ENCODE measurements at places on chromosomes 1 and 21.

- H3K4me1 ChIP-seq: no peaks in the 10 kb centered on the region
- no peaks in the 10 kb centered on the region for H3K36me3 ChIP-seq
- DNase-seq: no peak
- no peak overlapping the region for H3K4me3 ChIP-seq
Measured at GRCh38 chr21:16767201-16767600, 745.6 kb upstream of the CXADR start.

DNA sequence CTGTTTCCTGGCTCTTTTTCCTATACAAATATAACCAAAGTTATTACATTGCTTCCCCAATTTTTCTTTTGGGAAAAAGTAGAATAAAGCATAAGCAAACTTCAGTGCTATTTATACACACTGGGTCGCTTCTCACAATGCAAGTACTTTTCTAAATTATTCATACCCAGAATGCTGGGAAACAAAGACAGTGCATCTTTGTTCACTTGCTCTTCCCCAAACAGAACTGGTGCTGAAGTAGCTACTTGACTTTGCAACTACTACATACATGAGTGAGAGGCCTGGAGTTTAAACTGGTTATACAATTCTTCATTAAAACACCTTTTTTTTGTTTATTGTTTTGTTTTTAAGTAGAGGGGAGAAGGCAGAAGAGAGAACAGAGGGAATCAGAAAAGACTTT is 40.2 kb downstream of the STX6 start:
- no peak for DNase-seq
- no peak overlapping the region for H3K4me3 ChIP-seq
- H3K27me3 ChIP-seq: no peaks in the 10 kb centered on the region
- H3K27ac ChIP-seq: peak overlapping the region; percentile 56
- H3K36me3 ChIP-seq: peaks cover 55% of the 10 kb centered on the region

GRCh38 chr1:228979325-228979699 is 244.0 kb downstream of the RHOU start:
- H3K4me3 ChIP-seq: no peak overlapping the region
- DNase-seq: no peak
- H3K4me1 ChIP-seq: no peaks in the 10 kb centered on the region

DNA sequence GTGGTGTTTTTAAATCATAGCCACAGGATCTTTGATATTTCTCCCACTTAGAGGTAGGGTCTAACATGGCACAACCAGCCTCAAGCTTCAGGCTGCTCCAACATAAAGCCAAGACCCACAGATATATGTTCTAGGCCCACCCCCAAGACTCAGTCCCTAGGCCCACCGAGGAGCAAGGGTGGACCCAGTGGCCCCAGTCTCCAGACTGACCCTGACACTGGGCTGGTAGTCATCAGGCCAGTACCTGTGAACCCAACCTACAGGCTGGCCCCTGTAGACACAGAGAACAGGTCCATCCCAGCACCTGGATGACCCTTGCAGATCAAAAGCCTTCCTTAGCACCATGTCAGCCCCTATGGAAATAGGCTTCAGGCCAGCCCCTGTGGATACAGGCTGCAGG is 60.5 kb downstream of the NEGR1 start:
- H3K4me1 ChIP-seq: no peaks in the 10 kb centered on the region
- H3K36me3 ChIP-seq: no peaks in the 10 kb centered on the region
- H3K4me3 ChIP-seq: no peak overlapping the region

DNA sequence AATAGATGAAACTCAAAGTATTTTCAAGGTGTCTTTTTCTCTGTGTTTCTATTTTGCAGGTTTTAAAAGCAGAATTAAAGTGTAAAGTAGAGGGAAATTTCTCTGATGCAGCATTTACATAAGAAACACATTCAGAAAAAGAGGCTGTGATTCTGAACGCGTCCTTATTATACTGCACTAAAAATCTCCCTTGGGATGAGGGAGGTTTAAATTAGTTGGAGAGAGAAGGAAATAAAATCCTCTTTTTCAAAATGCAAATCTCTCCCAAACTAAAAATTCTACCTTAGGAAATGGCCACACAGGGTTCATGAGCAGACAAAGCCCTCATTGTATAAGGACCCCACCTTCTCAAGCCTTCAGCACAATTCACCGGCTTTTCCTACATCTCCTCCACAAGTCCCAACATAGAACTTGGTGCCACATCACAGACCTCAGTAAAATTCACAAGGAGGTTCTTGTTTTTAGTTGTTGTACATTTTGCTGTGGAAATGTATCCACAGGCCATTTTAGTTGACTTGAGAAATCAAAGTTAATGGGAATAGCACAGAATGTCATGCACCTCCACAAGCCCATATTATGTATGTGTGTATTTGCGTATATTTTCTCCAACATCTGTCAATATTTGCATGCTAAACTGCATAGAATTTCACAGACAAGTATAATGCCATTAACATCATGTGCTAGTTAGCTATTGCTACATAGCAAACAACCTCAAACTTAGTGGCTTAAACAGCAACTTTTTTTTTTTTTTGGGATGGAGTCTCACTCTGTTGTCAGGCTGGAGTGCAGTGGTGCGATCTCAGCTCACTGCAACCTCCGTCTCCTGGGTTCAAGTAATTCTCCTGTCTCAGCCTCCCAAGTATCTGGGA is 59.8 kb downstream of the MAB21L3 start:
- no peaks in the 10 kb centered on the region for H3K36me3 ChIP-seq
- peaks cover 8% of the 10 kb centered on the region for H3K4me1 ChIP-seq
- no peak overlapping the region for H3K27ac ChIP-seq
- H3K4me3 ChIP-seq: no peak overlapping the region

DNA sequence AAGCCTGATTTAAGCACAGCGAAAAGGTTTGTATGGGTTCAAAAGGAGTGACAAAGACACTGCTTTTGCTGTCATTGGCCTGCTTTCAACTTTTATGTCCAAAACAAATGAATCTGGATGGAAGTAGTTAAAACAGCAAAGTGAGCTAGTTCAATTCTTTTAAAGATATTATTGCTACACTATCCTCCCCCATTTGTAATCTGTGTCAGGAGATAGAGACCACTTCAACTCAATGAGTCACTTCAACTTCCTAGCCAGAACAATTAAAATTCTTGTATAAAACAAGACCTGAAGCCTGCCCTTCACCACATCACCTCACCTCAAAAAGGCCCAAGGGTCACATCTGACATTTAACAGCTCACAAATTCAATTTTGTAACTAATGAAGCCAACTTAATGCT is 364.1 kb upstream of the LYPLAL1 start:
- H3K4me3 ChIP-seq: no peak overlapping the region
- H3K36me3 ChIP-seq: no peaks in the 10 kb centered on the region
- no peak overlapping the region for H3K27ac ChIP-seq
- no peaks in the 10 kb centered on the region for H3K27me3 ChIP-seq
- no peak for DNase-seq
- no peaks in the 10 kb centered on the region for H3K4me1 ChIP-seq

DNA sequence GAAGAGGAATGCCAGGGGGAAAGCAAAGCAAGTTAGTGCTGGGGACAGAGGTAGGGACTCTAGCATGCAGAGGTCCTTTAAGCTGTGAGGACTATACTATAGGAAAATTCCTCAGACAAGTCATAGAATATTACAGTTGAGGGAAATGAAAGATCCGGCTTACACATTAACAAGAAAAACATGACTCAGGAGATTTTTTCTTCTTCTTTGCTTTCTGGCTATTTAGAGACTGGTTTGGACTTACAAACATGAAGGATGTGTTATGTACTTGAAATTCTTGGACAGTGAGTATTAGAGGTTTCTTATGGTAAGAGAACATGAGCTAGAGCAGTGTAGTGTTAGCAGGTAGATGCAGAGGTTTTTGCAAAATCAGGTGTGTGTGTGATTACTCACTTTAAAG is 24.9 kb downstream of the USP25 start:
- H3K27ac ChIP-seq: no peak overlapping the region
- H3K36me3 ChIP-seq: peaks cover 32% of the 10 kb centered on the region
- peaks cover 76% of the 10 kb centered on the region for H3K4me1 ChIP-seq
- no peaks in the 10 kb centered on the region for H3K27me3 ChIP-seq

GRCh38 chr1:47436979-47437446 is 831 bp upstream of the FOXD2 start:
- peak overlapping the region; percentile 87 for H3K27ac ChIP-seq
- peak overlapping the region; percentile 88 for H3K4me3 ChIP-seq
- peaks cover 38% of the 10 kb centered on the region for H3K27me3 ChIP-seq
- no peak for DNase-seq
- no peaks in the 10 kb centered on the region for H3K36me3 ChIP-seq

- no peak overlapping the region for H3K4me3 ChIP-seq
- H3K36me3 ChIP-seq: no peaks in the 10 kb centered on the region
- H3K27ac ChIP-seq: no peak overlapping the region
- no peaks in the 10 kb centered on the region for H3K27me3 ChIP-seq
- no peak for DNase-seq
- peaks cover 22% of the 10 kb centered on the region for H3K4me1 ChIP-seq
Measured at GRCh38 chr1:41870076-41870562, 48.6 kb downstream of the HIVEP3 start.

- peak overlapping the region; percentile 5 for H3K27ac ChIP-seq
- H3K36me3 ChIP-seq: peaks cover 14% of the 10 kb centered on the region
- peaks cover 59% of the 10 kb centered on the region for H3K4me1 ChIP-seq
- no peaks in the 10 kb centered on the region for H3K27me3 ChIP-seq
- no peak for DNase-seq
Measured at GRCh38 chr1:40036574-40036973, 4.0 kb upstream of the CAP1 start.

DNA sequence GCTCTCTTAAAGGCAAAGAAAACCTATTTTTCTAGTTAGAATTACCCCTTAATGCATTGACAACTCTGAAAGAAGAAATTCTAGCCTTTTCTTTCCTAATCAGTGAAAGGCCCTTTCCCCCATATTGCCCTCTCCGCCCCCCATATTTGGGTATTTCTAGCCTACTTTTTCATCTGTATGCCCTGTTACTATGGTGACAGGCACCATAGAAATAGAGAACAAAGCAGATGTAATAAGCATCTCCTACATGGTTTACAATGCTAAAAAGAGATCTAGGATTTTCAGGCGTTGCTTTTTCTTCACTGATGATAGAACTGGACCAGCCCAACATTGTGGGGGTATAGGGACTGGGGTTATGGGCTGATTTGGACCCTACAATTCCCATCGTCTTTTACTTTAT is 14.5 kb downstream of the LRRC8B start:
- peaks cover 27% of the 10 kb centered on the region for H3K4me1 ChIP-seq
- no peak for DNase-seq
- H3K36me3 ChIP-seq: peaks cover 35% of the 10 kb centered on the region
- no peak overlapping the region for H3K4me3 ChIP-seq
- H3K27ac ChIP-seq: peak overlapping the region; percentile 65
- no peaks in the 10 kb centered on the region for H3K27me3 ChIP-seq

- H3K27me3 ChIP-seq: no peaks in the 10 kb centered on the region
- no peaks in the 10 kb centered on the region for H3K36me3 ChIP-seq
- H3K27ac ChIP-seq: no peak overlapping the region
- H3K4me3 ChIP-seq: no peak overlapping the region
- H3K4me1 ChIP-seq: peaks cover 17% of the 10 kb centered on the region
Measured at GRCh38 chr1:111483876-111484275, 10.1 kb downstream of the C1orf162 start.

- no peak overlapping the region for H3K27ac ChIP-seq
- H3K4me1 ChIP-seq: no peaks in the 10 kb centered on the region
- DNase-seq: no peak
- H3K4me3 ChIP-seq: no peak overlapping the region
Measured at GRCh38 chr1:170596701-170597100, 64.7 kb downstream of the GORAB start.

DNA sequence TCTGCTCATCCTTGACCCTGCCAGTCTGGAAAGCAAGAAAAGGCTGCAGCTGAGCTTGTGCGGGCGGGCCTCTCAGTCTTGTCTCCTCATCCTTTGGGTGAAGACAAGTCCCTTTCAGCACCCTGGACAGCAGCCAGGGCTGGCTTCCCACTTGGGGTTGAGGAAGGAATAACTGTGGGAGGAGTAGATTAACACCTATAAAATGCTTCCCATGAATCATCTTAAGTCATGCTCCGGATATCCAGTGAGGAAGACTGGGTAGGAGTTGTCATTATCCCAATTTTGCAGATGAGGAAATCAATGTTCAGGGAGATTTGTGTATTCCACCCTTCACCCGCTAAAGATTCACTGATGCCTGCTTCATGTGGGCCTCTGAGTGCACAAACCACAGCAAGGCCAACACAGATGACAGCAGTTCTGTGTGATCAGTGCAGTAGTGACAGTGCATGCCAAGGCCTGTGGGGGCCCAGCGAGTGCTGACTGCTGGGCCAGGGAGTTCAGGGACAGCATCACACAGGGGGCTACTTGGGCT is 20.1 kb upstream of the COL16A1 start:
- H3K27ac ChIP-seq: no peak overlapping the region
- H3K4me3 ChIP-seq: no peak overlapping the region
- DNase-seq: no peak
- H3K36me3 ChIP-seq: no peaks in the 10 kb centered on the region

- no peak overlapping the region for H3K4me3 ChIP-seq
- DNase-seq: no peak
- no peaks in the 10 kb centered on the region for H3K36me3 ChIP-seq
- H3K27ac ChIP-seq: no peak overlapping the region
Measured at GRCh38 chr1:199799116-199799515, 228.4 kb upstream of the NR5A2 start.

DNA sequence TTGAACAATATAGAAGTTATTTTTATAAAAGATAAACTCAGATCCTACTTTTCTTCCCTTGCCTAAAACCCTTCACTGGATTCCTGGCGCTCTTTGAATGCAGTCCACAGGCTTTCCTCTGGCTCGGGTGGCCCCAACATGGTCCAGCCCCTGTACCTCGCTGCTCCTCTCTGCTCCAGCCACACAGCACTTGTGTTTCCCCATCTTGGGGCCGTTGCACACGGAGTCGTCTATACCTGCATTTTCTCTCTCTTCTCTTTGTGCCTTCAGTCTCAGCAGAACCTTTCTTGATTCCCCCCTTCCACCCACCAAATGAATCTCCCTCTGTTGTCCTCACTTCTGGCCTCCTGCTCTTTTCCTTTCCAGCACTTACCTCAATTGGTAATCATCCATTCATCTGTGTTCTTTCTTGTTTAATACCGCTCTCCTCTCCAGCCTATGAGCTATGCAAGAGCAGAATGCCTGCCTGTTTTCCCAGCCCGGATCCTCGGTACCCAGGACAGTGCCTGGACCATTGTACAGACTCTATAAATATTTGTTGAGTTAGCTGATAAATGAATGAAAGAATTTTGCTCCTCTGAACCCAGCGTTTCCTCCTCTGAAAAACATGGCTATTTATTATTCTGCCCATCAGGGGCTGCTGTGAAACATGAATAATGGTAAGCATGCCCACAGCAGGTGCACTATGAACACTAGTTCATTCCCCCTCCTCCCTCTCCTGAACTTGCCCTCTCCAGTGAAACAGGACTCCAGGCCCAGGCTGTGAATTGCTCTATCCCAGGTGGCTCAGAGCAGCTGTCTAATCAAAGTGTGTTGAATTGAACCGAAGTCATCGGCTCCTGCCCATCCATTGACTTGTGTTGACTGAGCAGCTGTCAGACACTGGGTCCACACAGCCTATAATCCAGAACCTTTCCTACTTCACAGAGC is 266.9 kb downstream of the PTPRU start:
- H3K36me3 ChIP-seq: no peaks in the 10 kb centered on the region
- H3K27ac ChIP-seq: no peak overlapping the region
- no peaks in the 10 kb centered on the region for H3K4me1 ChIP-seq
- peaks cover 44% of the 10 kb centered on the region for H3K27me3 ChIP-seq

GRCh38 chr21:36992671-36993070 is 13.8 kb upstream of the RIPPLY3 start:
- no peak overlapping the region for H3K27ac ChIP-seq
- no peaks in the 10 kb centered on the region for H3K36me3 ChIP-seq
- no peaks in the 10 kb centered on the region for H3K27me3 ChIP-seq
- H3K4me1 ChIP-seq: peaks cover 20% of the 10 kb centered on the region

- H3K4me1 ChIP-seq: no peaks in the 10 kb centered on the region
- no peak overlapping the region for H3K27ac ChIP-seq
- H3K36me3 ChIP-seq: no peaks in the 10 kb centered on the region
Measured at GRCh38 chr1:184624626-184625025, 130.0 kb downstream of the EDEM3 start.
